ENCODE measurements at places on chromosomes 2 and 18.
A peak's percentile ranks its signal among the peaks of the same experiment; 100 is the strongest.

GRCh38 chr2:222828572-222828971, 32.3 kb upstream of the ACSL3 start:
- DNase-seq, result no peak

DNA sequence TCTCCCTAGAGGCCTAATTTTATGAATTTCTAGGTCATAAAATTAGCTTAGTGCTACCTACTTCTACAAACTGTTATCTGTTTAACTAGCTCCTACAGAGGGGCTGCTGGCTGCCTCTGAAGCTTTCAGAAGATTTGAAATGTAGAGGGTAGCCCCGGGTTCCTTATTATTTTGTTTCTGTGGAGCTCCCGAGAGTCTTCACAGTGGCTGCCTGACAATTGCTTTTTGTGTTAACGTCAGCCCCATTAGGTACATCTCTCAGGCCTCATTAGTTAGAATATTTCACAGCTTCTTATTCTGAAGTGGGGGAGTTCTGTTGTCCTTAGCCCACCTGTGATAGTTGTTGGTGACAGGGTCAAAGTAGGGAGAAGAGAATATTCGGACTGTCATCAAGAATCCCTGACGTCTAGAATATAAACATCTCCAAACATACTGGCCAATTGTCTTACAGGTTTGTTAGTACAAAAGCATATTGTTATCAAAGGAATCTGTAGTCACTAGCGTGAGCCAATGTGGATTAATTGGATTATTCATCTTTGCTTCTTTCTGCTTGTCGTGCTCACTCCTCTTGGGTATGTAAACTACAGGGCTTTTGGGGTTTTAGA, 77.5 kb downstream of the DIS3L2 start:
- DNase-seq, result no peak

- no peak for DNase-seq
These were observed 232.8 kb downstream of the KLHL29 start for GRCh38 chr2:23617811-23618215.

GRCh38 chr18:74876630-74877243, 279.1 kb downstream of the ZNF407 start:
- DNase-seq, result no peak

- no peak for DNase-seq
These were observed 45.3 kb upstream of the NARS1 start for GRCh38 chr18:57666818-57667497.

DNA sequence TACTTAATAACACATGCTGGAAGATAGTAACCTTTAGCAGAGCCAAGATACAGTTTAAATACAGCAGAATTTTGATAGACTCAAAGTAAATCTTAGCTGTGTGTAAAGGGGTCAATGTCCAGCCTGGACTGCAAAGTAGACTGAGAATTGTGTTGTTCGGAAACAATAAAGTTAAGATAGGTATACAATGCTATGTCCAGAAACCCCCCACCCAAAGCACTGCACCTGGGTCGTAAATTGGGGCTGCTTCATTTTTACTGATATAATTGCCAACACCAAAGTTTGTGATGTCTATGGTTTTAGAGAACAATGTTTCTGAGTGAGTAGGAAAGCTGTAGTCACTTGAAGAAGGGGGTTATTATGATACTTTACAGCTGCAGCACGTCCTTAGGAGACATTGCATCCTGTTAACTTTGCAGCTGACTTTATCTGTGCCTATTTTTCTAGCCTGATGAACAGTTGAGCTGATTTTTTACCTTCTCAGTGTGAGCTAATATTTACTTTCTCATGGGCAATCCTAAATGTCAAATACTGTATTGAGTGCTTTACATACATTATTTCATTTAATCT, 4.3 kb upstream of the NCOA1 start:
- DNase-seq, result no peak

DNA sequence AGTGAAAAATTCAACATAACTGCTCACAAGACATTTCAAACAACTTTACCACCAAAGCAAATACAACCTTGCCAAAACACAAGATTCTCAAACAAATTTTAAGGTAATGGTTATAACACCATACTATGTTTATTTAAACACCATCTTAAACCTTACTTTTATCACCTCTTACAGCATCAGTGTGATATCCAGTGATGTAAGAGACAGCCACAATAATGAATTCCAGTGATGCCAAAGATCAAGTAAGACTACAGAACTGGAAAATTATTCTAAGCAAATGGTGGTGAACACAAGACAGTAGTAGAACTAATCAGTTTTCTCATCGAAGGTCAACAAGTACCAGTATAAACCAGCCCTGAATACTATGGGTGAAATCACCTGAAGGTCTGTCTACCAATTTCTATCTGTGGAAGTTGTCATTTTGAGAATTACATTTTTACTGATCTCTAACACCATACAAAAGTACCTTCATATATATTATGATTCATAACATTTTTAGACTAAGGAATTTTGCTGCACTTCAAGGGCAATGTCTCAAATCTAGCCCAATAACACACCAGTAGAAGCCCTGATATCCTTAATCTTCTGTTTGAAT, 146.2 kb downstream of the RBMS1 start:
- no peak for DNase-seq

- no peak for DNase-seq
These were observed 908 bp downstream of the ERLEC1 start for GRCh38 chr2:53787614-53788289.

GRCh38 chr18:63523660-63524059, 18.5 kb upstream of the SERPINB12 start:
- no peak for DNase-seq

GRCh38 chr2:207156451-207157161, 9.1 kb downstream of the KLF7 start:
- DNase-seq, result no peak

GRCh38 chr2:198242093-198242492, 437.7 kb downstream of the PLCL1 start:
- DNase-seq, result no peak

DNA sequence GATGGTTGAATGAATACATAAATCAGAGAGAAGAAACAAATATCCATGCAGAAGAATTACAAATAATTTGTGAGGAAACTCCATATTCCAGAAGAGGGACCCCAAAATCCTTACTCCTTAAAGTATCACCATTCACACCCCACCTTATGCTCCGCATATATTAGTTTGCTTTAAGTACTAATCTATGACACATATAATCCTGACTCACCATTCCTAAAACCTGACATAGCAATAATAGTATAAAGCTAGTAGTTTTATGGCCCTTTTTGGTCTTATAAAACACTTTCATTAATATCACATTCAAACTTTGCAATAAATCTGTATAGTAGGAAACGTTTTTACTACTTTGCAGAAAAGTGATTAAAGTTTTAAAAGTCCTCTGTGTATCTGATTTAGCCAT, 719.0 kb upstream of the SLC39A10 start:
- no peak for DNase-seq

DNA sequence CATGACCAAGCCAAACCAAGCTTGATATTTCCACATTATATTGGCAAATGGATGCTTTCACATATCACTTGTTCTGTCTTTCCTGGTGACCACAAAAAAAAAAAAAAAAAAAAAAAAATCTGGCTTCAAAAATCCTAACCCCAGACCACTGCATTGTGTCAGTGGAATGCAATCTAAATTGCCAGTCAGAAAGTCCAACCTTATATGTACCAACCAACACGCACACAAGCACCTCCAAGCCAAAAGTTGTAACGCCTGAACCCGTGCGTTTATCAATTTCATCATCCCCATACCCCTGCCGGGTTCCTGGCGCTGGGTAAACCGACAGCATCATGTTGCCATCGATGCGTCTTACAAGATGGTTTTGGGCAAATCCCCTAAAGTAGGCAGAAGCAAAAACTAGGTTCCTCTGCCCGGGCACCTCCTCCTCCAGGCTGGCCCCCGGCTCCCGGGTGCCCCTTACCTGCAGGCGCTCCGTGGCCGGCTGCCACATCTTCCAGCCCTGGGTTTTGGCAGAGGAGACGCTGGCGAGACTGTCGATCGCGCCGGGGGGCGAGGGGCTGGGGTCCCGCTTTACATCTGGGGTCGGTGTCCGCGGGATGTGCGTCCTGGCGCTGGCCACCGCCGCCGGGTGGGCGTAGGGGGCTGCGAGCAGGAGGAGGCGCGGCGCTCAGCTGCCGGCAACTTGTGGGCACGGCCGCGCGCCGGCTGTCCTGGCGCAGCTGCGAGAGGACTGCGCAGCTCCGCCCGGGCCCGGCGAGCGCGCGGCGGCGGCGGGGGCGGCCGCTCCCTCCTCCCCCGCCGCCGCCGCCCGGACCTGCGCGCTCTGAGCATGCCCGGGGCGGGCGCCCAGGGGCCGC, at the start of gene PID1:
Gene PID1, minus strand, starts transcription at position 737 of the 860 bp plus-strand sequence. Its CDS starts 244 bp downstream, at position 493.
- no peak for DNase-seq

- no peak for DNase-seq
These were observed 1.4 kb downstream of the CERKL start for GRCh38 chr2:181655519-181655918.

DNA sequence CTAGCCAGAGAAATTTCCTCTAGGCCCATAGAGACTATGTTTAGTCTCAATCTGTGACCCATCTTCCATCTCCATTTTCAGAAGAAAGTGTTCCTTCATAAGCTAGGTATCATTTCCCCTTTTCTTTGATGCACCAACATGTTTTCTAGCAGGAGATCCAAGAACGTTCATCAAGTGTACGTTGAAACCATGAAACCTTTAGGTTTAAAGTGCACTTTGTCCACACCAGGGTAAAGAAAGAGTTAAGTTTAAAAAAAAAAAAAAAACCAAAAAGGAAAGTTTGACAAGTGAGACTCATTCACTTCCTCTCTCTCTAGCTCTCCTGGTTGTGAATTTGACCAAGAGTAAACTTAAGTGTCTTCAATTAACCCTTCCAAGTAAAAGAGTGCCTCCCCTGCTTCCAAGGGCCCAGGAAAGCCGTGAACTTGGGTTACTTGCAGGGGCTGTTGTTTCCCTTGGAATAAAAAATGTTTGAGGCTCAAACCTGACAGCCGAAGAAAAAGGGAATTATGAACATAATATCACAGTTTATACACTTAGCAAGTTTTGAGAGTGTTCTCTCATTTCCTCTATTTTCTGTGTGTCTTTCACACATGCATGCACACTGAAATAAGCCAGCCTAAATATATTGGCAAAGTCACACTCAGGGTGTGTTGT, 56.7 kb downstream of the LBH start:
- no peak for DNase-seq

DNA sequence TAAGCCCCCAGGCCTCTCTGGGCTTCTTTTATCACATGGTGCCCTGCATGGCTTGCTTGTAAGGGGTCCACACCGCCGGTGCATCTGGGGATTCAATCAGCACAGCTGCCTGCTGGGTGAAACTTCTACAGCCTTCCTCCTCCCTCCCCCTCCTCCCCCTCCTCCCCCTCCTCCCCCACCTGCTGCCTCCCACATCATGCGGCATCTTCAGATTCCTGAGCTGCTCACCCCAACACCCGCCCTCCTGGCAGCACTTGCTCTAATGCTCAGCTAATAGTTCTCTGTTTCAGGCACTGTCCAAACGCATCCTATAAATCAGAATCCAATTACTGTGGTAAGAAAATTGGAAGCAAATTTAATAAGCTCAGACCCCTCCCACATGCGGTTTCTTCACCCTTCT, 150.7 kb downstream of the GALNT14 start:
- no peak for DNase-seq

- DNase-seq, result no peak
These were observed 27.3 kb upstream of the NFU1 start for GRCh38 chr2:69464575-69464974.

DNA sequence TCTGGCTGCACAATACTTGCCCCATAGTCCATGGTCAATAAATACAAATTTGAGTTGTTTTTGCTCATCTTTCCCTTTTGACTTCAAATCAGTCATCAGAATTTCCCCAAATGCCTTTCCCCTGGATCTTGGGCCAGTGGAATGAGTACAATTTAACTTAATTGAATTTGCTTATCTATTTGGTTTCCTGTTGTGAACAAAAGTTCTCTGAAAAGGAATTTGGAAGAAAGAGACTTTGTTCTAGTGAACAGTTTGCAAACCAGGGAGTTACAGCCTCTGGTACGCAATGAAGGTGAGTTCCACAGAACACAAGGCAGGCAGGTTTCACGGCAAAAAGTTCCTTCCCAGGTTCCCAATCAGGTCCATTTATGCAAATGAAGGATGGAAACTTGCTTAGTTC, 1.2 kb upstream of the UGT1A1 start:
- no peak for DNase-seq

GRCh38 chr2:239245872-239246721, 154.7 kb downstream of the HDAC4 start:
- DNase-seq, result no peak

DNA sequence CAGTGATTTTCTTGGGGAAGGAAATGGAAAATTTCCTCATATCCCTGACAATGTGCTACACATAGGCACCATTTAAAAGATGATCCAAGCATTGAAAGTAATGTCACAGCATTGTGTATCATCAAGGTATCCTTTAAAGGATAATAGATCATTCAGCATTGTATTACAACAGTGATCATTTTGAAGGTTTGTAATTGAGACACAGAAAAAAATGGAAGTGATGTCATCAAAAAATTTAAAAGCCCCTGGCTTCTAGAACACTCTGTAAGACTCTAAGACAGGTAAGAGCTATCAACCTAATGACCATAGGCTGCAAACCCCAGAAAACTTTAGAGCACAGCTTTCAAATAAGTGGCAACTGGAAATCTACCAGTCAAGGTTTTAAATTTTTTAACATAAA, 271.4 kb downstream of the ETAA1 start:
- no peak for DNase-seq

DNA sequence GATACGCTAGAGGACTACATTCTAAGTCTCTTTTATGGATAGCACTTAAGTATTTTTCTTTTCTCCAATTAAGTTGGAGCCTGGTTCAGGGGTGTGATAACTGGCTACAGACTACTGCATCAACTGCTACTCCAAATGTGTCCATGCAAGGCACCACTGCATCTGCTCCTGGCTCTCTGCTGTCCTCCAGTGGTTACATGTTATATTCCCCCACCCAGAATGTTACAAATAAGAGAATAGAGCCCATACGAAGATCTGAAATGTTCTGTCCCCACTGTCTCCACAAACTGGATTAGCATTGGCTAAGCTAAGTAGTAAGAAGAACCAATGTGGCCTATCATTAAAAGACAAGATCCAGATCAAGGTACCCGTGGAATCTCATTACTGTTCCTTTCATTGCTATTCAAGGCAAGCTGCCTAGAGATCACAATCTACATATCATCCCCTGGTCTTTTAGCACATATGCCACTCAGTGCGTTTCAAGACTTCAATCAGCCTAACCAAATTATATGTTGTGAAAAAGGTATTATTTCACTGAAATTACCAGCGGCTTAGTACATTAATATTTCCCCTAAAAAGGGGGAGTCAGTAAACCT, 308.3 kb upstream of the SLC8A1 start:
- DNase-seq, result peak; percentile 36

GRCh38 chr18:29041976-29042375, 865.0 kb upstream of the CDH2 start:
- DNase-seq, result no peak
